ENCODE measurements at places on chromosomes 5 and 9.

DNA sequence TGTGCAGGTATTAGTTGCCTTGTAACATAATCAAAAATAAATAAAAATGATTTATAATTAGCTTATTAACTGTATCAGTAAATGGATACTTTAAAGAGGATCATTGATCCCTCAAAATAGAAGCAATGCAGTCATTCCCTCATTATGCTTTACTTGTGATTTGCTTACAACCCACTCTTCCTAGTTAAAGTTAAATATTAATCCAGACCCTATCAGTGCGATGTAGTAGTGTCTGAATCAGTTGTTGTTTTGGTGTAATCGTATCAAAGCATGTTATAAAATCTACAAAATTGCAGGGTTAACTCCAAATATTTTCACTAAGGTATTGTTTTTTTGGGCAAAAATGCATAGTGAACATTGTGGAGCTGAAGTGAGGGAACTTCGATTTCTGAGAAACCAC is 17.6 kb downstream of the TENT4A start:
- DNase-seq, result no peak

DNA sequence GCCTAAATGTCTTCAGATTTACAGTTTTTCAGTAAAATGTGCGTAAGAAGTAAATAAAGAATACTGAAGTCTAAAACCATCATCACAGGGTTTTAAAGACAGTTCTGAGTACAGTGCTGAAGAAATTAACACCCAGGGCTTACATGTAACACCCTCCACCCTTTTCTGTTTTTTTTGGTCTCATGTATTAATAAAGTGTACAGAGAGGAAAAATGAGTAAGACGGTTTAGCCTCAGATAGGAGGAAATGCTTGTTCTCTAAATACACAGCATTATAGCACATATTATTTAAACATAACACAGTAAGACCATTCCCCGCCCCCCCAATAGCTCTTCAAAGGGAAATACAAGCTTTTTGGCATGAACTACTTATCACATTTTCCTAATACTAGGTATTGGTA is 119.3 kb downstream of the CHSY3 start:
- no peak for DNase-seq

DNA sequence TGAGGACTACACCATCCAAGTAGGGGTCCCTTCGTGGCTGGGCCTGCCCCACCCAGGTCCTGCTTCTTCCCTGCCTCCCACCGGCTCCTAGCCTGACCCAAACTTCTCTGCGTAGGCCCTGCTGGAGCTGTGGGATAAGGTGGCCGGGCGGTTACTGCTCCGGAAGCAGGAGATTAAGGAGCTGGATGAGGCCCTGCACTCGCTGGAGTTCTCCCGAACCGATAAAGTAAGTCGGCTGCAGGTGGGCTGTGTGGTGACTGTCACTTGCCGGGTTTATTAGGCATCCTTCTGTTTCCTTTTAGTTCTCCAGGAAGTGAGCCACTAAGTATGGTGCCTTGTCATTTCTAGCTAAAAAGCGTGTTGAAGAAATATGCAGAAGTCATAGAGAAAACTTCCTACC is 7.0 kb downstream of the CCDC180 start:
- no peak for DNase-seq

- no peak for DNase-seq
These were observed 58.4 kb downstream of the WHRN start for GRCh38 chr9:114446672-114447450.

- DNase-seq, result no peak
These were observed 17.7 kb downstream of the ISOC1 start for GRCh38 chr5:129112295-129112694.

DNA sequence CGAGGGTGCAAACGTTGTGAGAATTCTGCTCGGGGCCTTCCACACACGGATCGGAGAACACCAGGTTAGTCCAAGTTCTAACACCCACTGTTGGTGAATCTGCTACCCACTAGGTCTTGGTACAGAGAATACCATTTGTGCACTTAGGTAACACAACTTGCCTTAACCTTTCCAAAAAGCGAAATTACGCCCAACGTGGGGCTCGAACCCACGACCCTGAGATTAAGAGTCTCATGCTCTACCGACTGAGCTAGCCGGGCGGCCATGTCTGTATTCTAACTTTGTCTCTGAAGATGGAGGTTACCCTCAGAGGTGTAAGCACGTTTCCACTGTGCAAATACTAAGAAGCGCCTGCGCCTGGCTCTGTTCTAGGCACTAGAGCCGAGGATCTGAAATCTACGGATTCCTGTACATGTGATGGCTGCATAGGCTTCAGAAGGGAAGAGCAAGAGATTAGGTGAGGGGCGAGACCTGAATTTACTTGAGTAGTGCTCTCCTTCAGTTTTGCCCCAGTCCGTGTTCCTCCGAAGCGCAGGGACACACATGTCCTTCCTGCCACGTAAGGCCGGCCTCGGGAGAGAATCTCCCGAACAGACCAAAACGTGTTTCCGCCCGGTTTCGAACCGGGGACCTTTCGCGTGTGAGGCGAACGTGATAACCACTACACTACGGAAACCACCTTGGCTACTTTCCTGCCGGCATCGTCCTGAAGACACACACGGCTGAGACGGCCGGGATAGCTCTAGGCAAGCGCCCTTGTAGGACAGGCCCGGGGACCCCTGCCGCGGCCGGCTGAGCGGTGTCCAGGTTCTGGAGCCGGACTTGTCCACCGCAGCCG is 1.1 kb upstream of the TRIM41 start:
- peak; percentile 80 for DNase-seq

- no peak for DNase-seq
These were observed 159.9 kb upstream of the WWC1 start for GRCh38 chr5:168131519-168131918.

DNA sequence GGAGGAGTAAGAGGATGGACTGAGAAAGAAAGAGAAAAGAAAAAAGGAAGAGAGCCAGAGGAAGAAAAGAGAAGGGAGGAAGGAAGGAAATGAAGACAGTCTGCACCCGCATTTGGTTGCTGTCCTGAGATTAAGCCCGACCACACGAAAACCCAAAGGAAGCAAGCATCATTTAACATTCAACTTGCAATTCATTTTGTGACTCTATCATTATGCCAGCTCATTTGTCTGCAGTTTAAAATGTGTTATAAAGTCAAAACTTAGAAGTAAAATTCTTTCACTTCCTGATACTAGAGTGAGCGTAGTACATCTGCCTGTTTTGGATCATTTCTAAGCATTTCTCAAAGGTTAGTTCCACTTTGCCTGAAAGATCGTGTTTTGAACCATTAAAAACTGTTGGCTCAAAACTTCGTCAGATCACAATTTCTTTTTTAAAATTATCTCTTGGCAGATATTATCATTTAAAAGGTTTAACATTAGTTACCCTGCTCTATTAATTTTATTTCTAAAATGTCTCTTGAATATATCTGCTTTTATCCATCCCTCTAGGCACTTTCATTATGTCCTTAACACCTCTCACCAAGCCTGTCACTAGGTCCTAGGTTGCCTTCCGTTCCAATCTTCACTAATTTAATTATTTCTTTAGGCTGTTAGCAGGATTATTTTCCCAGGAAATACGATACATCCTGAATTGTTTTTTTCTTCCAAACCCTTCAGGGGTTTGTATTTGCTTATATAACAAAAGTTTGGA is 240.9 kb downstream of the TLE4 start:
- no peak for DNase-seq

DNA sequence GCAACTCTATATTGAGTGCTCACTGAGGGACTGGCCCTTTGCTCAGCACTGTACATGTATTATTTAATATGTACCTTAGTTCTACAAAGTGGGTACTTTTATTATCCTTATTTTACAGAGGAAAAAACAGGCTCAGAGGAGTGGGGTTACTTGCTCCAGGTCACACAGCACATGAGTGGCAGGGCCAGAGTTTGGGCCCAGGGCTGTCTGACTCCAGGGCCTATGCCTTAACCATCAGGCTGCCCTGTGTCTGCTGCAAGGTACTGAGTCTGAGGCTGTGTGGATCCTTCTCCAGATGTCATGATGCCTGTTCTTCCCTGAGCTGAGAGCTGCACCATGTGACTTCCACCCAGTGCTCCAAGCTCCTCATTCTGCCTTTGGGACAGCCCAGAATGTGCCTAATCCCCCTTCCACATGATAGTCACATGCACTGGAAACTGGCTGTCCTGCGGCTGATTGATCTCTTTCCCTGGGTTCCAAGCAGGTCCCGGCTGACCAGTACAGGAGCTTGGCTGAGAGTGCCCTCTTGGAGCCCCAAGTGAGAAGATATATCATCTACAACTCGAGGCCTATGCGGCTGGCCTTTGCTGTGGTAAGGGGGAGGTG is 15.4 kb downstream of the TMEM268 start:
- DNase-seq, result no peak

DNA sequence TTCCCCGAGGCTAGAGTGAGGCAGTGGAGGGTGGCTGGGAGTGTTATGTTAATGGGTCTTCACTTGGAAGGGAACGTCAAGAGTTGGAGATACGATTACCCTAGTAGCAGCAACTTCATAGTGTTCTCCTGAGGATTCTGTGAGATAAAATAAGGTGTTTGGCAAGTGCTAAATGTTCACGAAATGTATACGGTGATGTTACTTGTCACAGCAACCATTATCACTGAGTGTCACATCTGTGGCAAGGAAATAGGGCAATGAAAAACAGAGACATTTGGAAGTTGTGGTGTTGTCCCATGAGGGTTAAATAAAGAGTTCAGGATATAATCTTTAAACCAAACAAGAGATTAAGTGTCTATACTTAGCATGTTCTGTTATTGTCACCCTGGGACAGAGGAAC is 183.3 kb downstream of the ALDH1A1 start:
- DNase-seq, result no peak

DNA sequence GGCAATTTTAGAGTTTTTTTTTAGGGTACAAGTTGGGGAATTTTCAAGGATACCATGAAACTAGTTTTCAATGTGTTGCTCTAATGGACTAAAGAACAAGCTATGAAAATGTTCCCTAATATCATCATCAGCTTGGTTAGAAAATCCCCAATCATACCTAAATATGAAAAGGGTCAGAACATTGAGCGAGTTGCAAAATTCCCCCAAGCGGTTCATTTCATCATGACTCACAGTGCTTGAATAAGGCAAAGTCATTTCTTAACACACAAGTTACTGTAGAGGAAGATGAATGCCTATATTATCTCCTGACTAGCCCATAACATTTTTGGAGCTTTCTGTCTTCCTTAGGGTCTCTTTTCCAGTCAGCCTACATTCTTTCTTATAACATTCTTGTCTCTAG is 62.7 kb downstream of the ST8SIA4 start:
- no peak for DNase-seq

GRCh38 chr9:99336531-99336930 is 114.4 kb downstream of the SEC61B start:
- no peak for DNase-seq

DNA sequence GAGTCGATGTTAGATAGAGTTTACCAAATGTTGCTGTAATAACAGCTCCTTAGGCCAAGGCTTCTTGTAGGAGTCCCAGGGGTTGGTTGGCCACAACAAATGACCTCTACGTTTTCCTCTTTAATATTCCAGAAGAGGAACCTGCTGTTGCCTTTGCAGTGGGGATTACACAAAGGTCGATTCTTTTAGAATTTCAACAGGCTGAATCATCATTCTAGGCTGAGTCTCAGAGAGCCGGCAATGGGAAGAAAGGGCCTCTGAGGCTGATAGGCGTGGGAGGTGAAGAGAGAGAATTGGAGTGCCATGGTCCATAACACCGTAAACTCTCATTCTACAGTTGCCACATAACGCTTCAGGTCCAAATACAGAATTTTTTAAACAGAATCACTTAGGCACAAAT is 405.9 kb upstream of the DAP start:
- DNase-seq, result no peak

DNA sequence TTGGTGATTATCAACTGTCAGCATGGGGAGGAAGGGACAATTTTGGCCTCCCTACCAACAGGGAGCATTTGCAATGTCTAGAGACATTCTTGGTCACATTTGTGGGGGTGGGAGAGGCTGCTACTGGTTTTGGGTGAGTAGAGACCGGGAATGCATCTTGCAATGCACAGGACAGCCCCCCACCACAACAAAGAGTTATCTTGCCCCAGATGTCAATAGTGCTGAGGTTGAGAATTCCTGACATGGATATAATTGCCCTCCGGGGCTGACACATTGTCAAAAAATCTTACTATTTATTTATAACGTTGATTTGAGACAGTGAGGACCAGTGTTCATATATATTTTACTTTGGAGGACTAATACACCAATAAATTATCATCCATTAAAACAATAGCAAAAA is 316.1 kb downstream of the PSAT1 start:
- DNase-seq, result no peak

- no peak for DNase-seq
These were observed 4.7 kb downstream of the ABCA1 start for GRCh38 chr9:104923289-104923688.

- no peak for DNase-seq
These were observed 55.3 kb upstream of the ALDH1B1 start for GRCh38 chr9:38337181-38337580.

DNA sequence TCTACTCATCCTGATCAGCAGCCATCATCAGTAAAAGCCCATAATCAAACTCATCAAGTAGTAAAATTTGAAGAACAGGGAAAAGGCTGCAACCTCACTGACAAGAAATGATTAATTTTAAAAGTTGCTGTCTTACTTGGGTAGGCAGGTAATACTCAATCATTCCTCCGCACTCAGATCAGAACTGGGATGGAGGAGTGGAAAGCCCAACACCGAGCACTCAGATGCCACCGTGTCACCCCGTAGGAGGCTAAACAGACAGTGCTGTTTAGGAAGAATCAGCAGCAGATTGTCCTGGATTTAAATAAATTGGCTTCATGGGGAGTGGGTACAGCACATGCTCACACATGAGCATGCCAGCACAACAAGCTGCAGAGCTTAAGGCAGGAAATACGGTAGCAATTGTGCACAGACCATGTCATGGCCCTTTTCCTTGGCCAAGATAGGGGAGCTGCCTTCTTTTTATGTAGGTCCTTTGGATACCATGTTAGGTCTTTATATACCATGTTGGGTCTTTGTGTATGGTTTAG is 92.6 kb upstream of the CDH6 start:
- no peak for DNase-seq

DNA sequence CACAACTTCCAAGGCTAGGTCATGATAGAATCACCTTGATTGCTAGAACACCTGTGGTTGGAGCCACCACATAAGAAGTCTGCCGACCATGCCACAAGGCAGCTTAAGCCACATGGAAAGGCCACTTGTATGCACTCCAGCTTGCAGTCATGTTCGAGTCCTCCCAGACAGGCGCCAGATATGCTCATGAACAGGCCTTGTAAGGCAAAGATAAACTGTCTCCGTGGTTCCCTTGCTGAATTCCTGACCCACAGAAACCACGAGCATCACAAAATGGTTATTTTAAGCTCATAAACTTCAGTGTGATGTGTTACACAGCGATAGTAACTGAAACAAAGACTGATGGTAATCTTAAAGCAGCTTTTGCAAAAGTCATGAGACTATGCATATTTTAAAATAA is 188.4 kb upstream of the DAPK1 start:
- no peak for DNase-seq
